ENCODE measurements at places on chromosomes 6 and 20.

- DNase-seq = no peak
Observed at GRCh38 chr6:81777586-81778268, 25.2 kb upstream of the TENT5A start.

- DNase-seq = no peak
Observed at GRCh38 chr6:139858429-139858828, 484.0 kb upstream of the CITED2 start.

DNA sequence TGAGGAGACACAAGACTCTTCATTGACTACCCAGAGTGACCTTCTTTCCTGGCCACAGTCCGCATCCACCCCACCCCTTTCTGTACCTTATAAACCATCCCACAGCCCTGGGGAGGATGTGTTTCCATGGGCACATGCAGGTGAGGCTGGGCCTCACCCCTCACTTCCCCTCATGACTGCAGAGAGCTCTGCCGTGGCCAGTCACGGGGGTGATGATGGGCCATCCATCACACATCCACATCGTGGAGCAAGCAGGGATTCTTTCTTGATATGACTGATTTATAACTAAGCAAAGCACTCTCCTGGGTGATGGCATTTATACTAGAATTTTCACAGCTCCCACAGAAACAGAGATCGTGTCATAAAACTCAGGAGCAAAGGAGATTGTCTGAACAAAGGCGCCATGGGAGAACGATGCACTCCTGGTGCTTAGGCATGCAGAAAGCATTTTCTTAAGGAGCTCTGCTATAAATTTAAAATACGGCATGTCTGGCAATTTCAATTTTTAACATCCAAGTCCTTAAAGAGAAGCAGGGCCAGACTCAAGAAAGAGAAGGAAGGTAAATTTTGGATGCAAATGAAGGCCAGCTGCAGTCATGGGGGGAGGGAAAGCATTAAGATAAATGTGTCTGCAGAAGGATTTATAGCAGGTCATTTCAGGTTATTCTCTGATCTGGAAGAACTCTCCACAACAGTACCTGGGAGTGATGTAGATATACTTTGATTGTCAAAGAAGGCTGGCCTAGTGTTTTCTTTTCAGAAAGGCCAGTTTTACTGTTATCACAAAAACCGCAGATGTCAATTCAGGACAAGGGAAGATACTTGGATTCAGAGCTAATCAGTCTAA lies 777.0 kb downstream of the C6orf118 start:
- DNase-seq = no peak

GRCh38 chr20:1854246-1854645 lies 41.0 kb upstream of the SIRPA start:
- DNase-seq = no peak

DNA sequence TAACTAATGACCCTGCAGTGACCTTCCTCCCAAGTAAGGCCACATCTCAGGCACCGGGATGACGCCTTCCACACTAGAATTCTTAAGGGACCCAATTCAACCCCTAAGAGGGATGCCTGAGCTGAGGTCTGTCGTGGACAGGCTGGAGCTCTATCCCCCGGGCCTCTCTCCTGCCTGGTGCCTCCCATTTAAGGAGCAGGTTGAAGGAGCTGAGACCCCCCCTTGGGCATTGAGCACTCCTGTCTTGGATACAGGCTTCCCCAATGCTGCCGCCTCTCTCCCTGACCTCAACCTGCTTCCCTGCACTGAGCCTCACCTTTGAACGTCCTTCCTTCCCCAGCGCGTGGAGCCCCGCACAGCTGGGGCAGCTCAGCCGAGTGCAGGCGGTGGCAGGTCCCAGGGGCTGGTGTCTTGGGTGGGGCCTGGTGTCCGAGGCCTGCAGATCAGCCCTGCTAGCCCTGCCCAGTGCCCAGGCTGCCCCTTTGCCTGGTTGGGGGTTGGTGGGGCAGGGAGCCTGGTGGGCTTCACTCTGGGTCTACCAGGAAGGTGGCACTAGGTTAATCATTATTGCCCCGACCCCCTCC lies 19.9 kb upstream of the BHLHE23 start:
- DNase-seq = no peak
